AG04449 (cell line): ENCODE measurements at places on chromosomes 12 and 14.
A peak's percentile ranks its signal among the peaks of the same experiment; 100 is the strongest.

DNA sequence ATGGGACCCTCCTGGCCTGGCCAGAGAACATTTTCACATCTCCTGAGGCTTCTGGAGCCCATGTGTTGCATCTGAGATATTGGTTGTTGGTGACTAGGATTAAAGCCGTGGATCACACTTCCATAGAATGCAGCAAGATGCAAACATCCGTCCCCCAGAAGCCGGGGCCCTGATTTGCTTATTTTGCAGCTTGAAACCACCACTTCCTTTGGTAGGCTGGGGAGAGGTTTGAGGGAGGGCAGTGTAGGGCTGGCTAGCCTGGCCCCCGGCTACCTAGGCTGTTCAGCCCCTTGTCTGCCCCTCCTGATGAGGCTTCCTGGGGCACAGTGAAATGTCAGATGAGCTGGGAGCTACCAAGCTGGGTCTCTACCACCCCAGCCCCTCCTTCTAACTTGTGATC, 209.7 kb upstream of the PWP1 start:
- no peak for DNase-seq

DNA sequence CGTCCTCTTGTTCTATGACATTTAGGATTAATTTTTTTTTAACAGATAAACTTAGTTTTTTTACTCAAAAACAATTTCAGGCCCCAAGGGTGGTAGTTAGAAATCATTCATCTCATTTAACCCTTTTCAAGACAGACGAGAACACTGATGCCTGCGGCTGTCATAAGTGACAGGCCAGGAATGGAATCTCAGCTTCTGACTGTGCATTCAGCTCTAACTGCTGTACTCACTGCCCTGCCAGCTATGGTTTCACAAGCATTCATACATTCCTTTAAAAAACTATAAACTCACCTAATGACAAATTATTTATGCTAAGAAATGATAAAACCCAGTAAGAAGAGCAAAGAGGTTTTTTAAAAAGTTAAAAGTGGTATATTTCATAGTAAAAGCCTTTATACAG, 8.8 kb downstream of the DENND5B start:
- no peak for DNase-seq

GRCh38 chr12:44848703-44849085, 27.4 kb downstream of the NELL2 start:
- DNase-seq = no peak

DNA sequence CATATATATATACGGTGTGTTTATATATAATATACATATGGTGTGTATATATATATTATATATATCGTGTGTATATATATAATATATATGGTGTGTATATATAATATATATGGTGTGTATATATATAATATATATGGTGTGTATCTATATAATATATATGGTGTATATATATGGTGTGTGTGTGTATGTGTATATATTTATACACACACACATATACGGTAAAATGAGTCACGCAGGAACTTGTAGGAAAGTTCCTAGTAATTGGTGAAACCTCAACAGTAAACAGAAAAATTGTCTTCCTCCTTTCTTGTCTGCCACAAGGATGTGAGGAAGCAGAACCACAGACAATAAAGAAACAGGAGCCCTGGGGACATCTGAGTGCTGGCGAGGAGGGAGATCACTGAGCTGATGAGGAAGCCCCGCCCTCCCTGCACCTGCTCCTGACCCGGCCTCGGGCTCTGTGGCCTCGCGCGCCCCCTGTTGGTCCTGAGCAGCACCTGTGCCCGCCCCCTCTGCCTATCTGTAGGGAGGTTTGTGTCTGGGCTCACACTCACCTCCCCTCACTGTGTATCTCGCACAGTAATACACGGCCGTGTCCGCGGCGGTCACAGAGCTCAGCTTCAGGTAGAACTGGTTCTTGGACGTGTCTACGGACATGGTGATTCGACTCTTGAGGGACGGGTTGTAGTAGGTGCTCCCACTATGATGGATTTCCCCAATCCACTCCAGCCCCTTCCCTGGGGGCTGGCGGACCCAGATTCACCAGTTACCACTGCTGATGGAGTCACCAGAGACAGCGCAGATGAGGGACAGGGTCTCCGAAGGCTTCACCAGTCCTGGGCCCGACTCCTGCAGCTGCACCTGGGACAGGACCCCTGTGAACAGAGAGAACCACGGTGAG, 1079.4 kb downstream of the TMEM121 start:
- no peak for DNase-seq

- no peak for DNase-seq
These were observed 97.3 kb upstream of the RTL1 start for GRCh38 chr14:101000711-101001250.

- no peak for DNase-seq
These were observed 212.6 kb downstream of the SLC16A7 start for GRCh38 chr12:59808317-59808910.

GRCh38 chr12:22250762-22251161, 83.7 kb downstream of the ST8SIA1 start:
- DNase-seq = no peak

GRCh38 chr12:112148031-112148513, 22.7 kb downstream of the TRAFD1 start:
- DNase-seq = peak; percentile 17

DNA sequence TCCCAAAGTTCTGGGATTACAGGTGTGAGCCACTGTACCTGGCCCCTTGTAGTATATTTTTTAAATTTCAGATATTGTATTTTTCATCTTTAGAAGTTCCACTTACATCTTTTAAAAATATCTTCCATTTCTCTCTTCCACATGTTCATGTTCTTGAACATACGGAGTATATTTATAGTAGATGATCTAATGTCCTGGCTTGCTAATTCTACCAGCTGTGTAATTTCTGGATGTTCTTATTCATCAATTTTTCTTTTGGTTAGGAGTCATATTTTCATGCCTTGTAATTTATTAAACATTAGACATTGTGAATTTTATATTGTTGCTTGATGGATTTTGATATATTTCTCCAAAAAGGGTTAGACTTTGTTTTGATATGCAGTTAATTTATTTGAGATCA, 30.8 kb downstream of the NTN4 start:
- DNase-seq = no peak

- peak; percentile 67 for DNase-seq
These were observed 16.7 kb downstream of the ARG2 start for GRCh38 chr14:67636361-67636919.

DNA sequence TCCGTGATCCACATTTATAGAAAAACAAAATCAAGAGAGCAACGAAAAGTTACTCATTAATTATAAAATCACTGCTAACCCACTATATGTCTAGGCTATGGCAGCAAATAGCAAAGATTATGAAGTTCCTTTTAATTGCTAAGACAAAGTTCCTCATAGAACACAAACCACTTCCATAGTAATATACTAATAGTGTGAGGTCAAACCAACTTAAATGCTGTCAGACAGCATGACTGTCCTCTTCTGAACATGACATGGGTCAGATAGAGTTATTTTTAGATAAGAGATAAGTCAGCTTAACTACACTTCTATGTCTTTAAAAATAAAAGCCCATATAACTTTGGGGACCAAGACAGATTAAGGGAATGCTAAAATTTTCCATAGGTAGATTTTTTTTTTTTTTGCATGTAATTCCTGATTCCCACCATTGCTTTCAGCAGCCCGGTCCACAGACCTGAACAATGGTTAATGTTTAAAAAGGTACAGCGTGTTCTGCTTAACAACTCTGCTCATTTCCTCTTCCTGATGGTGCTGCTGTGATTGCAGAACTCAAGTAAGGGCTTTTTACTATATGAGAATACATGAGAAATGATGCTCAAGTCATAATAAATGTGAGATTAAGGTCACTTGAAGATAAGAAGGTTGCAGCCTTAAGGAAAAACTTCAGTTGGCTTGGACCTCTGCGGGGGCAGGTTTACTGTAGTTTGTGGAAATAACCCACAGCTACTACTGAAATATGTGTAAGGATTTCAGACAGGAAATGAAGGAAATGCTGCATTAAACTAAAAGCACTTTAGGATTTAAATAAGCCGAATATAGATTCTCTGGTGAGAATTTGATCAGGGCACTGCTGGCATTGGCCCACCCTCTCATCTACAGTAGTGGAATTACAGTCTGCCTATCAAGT, 37.7 kb upstream of the DUSP6 start:
- no peak for DNase-seq

- DNase-seq = no peak
These were observed 1.3 kb downstream of the VIPAS39 start for GRCh38 chr14:77455966-77456640.
